ENCODE measurements at places on chromosomes 1 and 21.

DNA sequence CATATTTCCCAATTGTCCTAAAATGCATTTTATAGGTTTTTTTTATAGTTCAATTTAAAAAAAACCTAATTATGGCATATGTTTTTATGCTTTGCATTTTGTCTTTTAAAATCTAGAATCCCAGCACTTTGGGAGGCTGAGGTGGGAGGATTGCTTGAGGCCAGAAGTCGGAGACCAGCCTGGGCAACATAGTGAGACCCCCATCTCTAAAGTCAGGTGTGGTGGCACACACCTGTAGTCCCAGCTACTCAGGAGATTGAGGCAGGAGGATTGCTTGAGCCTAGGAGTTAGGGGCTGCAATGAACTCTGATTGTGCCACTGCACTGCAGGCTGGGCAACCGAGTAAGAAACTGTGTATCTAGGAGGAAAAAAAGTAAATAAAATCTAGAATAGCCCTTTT lies 137.2 kb upstream of the POU3F1 start:
- DNase-seq, result no peak

- no peak for DNase-seq
These were observed 239.0 kb downstream of the USH2A start for GRCh38 chr1:216184126-216184680.

DNA sequence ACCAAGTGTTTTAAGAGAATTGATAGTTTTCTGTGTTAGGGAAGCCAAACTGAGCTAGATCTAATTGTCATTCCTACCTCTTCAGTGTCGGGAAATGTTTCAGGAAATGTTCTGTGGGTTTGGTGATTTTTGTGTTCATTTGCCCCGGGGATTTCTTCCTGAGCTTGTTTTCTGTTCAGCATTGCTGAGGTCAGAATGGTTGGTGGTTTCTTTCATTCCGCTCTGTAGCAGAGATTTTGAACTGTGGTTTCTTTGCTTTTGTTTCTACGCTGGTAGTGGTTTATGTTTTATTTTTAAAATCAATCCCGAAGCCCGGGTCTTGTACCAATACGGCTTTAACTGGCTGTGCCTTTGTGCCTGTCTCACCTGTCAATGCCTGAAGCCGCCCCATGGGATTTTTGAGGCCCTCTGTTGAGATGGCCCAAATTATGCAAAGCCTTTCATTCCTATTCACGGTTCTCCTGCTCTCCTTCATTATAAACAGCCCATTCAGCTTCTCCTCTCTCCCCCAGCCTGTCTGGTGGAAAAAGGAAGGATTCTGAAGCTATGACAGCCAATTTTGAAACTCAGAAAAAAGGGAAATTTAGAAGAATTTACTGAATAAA lies 417.2 kb upstream of the KAZN start:
- no peak for DNase-seq

- DNase-seq, result no peak
These were observed 32.1 kb upstream of the KCNE1 start for GRCh38 chr21:34544032-34544496.

GRCh38 chr1:229203030-229203751 lies 67.7 kb upstream of the RAB4A start:
- DNase-seq, result no peak

GRCh38 chr1:215181518-215181917 lies 99.0 kb downstream of the KCNK2 start:
- no peak for DNase-seq

DNA sequence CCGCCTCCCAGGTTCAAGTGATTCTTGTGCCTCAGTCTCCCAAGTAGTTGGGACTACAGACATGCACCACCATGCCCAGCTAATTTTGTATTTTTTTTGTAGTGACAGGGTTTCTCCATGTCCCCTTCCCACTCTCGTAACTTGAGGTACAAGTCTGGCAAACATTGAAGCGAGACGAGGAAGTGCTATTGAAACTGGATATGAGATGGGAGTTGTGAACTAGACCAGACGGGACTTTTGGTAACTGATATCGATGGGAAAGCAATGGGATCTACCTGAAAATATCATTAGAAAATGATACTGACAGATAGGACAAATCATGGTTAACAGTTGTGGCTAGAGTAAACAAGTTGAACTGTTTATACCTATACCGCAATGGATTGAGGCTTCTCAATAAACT lies 95.2 kb upstream of the TRABD2B start:
- no peak for DNase-seq

DNA sequence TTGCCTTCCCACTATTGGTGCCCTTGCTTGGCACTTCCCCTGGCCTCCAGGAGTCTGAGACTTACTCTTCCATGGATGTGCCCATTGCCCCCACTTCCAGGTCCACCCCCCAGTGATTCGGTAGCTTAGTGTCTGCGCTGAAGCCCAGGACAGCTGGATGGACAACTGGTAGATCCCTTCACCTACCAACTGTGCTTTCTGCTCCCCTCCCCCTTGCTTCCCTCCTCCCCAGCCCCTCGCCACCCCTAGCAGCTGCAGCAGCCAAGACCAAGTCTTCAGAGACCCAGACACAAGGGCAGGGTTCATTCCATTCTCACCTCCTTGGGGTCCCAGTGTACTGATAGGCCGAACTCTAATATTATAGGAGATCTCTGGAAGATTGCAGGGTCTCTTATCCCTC lies 6.9 kb downstream of the LMNA start:
- no peak for DNase-seq

DNA sequence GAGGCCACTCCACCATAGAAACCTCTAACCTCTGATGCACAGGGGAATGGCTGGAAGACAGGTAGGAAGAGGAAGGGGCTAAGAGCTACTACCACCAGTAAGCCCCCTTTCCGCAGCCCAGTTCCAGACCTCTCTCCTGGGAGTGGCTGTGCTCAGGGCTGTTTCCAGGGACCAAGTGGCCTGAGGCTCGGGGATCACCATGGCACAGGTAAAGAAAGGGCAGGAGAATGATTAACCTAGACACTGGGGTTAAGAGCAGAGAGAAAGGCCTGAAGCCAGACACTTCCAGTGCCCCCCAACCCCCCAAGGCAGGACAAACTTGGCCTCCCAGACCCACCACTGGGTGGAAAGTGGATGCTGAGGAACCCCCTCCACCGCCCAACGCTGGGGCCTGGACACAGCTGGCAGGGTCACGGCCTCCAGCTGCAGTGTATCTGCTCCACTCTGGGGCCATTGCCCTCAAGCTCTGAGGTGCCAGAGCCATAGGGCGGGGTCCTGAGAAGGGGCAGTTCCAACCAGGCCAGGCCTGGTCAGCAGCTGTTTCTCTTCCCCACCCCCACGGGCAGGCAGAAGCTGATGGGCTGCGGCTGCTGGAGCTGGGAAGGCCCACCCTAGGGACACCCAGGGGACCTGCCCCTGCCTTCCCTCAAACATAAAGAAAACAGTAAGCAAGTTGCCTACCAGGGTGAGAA lies 2.6 kb downstream of the TAGLN2 start:
- DNase-seq, result no peak

DNA sequence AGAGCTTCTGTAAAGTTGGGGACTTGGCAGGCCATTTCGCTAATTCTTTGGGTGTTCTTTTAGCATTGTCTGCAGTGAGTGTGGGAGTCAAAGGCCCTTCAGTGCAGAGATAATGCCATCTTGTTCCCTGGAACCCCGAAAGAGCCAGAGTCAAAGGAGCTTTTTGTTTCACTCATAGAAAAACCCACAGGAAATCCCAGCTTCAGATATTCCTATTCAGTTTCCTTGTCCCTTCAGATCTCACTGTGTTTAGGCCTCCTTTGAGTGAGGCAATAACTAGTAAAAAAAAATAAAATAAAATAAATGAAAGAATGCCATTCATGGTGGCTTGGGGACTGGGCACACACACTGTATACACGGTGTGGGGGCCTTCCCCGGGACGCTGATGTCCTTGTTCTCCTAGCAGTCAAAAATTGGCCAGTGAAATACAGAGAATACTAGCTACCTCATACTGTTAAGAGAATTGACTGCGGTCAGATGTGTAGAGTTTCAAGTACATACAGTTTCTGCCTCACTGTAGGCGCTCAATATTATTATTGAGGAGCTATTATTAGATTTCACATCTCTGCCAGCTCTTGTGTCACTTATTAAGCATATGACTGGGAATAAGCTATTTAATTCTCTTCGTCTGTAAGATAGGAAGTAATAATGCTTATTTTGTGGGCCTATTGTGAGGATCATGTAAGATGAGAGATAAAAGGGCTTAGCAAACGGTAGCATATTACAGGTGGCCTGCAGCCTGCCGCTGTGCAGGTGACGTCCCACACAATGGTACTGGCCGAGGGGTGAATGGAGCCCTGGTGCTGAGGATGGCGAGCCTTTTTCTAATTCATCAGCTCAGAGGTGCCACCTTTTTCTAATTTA lies 16.7 kb downstream of the DISC1 start:
- no peak for DNase-seq

DNA sequence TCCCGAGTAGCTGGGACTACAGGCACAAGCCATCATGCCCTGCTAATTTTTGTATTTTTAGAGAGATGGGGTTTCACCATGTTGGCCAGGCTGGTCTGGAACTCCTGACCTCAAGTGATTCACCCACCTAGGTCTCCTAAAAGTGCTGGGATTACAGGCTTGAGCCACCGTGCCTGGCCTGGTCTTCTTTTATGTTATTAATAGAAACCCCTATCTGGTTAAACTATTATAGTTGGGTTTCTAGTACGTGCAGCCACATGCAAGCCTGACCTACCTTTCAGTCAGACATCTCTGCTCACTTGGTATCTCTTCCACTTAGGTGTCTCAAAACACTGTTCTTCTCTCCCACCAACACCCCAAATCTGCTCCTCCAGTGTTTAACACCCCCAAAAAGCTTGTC lies 34.4 kb downstream of the PSEN2 start:
- DNase-seq, result no peak

DNA sequence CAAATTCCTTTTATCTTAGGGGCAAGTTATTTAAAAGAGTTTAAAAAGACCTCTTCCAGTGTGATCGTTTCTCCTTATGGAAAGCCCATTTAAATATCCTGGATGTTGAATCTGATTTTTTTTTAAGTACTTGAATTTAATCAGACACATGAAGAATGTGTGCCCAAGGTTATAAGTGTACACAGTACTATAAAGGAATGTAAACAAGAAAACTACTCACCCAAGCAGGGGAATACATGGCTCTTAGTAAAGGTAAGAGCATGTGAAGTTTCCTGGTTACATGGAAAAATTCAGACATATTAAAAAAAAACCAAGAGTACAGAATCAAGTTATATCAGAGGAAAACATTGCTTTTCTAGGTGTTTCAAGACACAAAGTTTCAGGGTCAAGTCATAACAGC lies 546.9 kb downstream of the MATN1 start:
- DNase-seq, result no peak

DNA sequence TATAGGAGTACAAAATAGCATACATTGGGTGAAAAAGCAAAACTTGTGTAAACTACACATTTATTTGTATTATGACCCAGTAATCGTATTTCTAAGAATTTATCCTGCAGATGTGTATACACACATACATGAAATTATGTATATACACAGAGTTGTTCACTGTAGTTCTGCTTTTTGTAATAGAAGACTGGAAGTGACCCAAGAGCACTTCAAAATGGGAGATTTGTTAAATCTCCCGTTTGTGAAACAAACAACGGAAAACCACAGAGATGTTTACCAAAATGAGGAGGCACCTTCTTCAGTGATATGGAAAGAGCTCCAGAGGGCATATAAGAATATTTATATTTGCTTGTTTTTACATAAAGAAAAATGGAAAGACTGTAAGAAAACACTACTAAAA lies 18.0 kb upstream of the MNDA start:
- no peak for DNase-seq

DNA sequence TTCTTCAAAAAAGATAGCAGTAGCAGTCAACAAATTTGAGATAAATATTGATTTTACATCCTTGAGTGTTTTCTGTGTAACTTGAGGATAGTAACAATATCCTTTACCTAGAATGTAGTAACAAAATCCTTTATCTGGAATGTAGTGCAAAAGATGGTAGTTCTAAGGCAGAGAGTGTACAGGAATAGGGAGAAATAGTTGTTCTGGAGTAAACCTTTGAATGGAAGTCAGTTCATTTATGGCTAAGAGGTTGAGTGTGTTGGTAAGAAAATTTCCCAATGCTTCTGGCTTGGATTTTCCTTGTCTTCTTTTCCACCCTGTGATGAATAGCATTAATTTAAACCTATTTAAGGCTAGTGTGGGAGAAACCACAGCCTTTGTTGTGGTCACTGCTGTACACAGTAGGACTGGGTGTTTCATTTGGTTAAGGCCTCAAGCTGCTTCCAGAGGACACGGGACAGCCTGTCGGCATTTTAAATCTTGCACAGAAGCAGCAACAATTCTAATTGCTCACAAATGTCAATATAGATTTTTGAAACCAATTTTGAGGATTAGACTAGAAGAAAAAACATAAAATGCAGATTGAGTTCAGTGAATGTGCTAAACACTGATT lies 11.3 kb downstream of the NFIA start:
- DNase-seq, result no peak

DNA sequence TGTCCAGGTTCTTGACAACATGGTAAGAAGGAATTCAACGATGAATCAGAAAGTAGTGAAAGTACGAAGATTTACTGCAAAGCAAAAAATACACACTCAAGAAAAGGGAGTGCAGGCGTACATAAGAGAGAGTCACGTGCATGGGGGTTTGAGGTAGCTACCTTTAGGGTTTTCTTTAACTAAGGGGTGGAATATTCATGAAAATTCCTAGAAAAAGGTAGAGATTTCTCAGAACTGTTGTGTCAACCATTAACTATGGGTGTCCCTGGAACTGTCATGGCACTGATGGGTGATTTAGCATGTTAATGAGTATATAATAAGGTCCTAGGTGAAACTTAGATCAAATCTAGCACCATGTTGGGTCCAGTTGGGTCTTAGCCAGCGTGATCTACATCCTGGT lies 22.5 kb upstream of the SYDE2 start:
- no peak for DNase-seq

DNA sequence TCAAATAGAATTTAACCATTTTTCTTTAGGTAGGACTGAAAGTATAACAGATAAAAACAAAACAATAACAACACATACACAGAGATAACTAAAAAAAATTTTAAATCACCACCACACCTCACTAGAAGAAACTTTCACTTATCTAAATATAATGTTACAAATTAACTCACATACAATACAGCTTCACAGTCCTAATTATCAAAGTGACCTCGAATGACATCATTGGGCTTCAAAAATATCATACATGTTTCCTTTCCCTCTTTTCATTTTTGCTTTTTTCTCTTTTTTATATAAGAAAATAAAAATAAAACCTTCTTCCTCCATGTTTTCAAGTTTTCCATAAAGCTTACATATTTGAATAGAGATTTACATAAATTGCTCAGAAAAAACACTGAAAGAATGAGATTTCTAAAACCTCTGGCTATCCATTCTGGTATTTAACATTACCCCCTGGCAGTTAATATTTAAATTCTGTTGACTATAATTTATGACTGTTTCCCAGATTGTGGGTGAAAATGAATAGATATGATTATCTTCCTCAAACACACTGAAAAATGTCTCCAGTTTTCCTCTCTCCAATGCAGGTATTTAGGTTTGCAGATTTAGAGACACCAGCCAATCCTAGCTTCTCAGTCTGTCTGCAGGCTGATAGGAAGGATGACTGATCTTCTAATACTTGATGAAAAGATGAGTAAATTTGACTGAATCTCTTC lies 40.5 kb upstream of the SLC19A2 start:
- no peak for DNase-seq

DNA sequence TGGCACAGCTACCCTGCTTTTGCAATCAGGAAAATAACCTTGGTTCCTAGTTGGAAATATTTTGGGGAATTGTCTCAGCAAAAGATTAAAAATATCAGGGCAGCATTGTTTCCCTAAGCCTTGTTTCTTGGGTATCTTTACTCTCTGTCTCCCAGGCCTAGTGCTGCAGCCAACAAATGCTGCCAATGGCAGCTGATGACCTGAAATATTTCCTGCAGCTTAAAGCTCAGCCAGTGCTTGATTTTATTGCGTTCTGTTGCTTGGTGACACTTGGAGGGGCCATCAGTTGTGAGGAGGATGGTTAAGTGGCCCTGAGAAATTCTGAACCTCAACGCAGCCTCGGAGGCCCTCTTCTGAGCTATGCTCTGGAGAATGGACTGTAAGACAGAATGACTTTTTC lies 59.4 kb upstream of the B3GALT5 start:
- no peak for DNase-seq

Data from stimulated activated CD8-positive, alpha-beta memory T cell treated with anti-CD3 and anti-CD28 coated beads, Interleukin-15, amount 100 ng/mL, for 24 hours (primary cell).